ENCODE measurements at places on chromosomes 6 and 20. TPM values are rescaled to one million over a fixed set of nuclear protein-coding genes. Genes with fewer than 3 reads are reported as not detected.

- no peak for DNase-seq
Measured at GRCh38 chr20:57065646-57066045, 200.8 kb downstream of the BMP7 start.

DNA sequence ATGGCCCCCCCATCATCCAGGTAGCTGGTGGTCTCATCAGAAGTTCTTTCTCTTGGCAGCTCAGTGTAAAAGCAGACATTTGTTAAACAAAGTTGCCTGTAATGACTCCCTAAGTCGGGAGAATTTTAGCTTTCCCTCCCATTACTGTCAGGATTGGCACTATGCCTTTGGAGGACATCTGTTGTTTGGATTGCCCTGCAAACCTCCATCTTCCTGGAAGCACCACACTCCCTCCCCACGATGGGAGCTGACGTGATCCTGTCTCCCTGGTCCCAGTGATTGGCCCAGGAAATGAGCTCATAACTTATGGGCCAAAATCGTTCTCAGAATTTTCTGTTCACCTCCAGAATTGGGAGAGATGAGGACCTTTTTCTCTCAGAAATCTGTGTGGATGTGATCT, 42.6 kb upstream of the CNR1 start:
- DNase-seq = no peak

- no peak for DNase-seq
Measured at GRCh38 chr20:20085812-20086211, 33.5 kb downstream of the CFAP61 start.

DNA sequence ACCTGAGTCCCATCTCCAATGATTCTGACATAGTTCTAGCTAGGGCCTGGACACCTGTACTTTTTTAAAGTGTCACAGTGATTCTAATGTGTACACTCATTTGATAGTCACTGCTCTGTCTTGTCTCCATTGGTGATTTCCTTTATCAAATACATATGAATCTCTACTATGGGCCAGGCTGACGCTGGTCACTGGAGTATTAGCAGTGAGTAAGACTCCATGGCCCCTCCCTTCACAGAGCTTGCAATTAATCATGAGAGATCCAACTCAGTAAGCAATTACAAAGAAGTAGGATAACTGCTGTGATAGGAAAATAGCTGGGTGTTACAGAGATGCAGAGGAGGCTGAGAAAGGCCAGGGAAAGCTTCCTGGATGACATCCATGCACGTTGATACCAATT, 19.3 kb upstream of the SASH1 start:
- no peak for DNase-seq

DNA sequence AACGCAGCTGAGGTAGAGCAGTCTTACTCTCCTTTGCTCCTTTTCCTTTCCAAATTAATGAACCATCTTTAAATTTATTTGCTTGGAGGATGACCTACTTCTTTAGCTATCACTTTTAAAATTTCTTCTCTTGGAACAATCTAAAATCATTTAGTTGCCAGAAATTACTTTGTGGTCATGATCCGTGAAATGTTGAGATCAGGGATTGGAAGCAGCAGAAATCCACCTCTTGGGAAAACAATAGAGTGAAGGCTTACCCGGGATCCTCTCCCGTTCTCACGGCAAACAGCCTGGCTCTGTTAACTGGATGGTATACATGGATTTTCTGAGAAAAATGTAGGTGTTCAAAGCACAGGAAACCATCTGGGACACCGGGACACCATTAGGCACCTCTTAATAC, 7.7 kb downstream of the AKAP12 start:
- no peak for DNase-seq

ANGPT4 gene
- total RNA-seq = not detected

CST5 gene
- 0.34 TPM for total RNA-seq

PKIB gene
- total RNA-seq = 10.6 TPM

Data from kidney epithelial cell (primary cell).